ENCODE measurements at places on chromosomes 4 and X.

DNA sequence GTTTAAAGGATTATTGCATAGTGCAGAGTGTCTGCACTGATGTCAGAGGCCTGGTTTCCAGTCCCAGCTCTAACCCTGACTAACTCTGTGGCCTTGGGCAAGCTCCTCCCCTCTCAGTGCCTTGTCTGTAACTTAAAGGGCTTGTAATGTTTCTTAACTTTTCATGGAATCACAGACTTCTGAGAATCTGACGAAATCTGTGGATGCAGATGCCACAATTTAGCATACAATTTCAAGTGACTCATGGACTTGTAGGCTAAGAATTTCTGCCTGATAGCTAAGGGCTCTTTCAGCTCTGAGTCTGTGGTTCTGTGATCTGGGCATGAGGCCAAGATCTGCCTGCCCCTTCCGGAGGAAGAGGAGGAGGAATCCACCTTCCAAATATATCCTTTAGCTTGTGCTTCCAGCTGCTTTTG, 236.9 kb downstream of the AR start:
- DNase-seq: peak; percentile 96
- H3K27me3 ChIP-seq: no peaks in the 10 kb centered on the region
- H3K27ac ChIP-seq: peak overlapping the region; percentile 90
- no peak overlapping the region for H3K4me3 ChIP-seq
- no peaks in the 10 kb centered on the region for H3K36me3 ChIP-seq

DNA sequence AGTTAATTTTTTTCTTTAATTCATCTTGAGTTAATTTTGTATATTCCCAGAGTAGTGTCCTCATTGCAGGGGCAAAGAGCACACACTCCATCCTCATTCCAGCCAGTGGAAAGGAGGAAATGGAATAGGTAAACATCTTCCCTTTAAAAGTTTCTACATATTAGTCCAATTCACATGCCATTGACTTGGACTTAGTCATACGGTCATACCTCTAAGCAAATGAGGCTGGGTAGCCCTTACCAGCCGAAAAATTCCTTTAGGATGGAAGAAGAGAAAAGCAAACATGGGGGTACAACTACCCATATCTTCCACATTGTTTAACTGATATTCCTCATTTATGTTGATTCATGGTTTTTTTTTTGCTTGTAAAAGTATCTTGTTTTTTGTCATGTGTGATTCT, 37.4 kb upstream of the NDP start:
- no peaks in the 10 kb centered on the region for H3K4me1 ChIP-seq
- no peak overlapping the region for H3K4me3 ChIP-seq
- no peak overlapping the region for H3K27ac ChIP-seq
- H3K36me3 ChIP-seq: no peaks in the 10 kb centered on the region
- no peak for DNase-seq

DNA sequence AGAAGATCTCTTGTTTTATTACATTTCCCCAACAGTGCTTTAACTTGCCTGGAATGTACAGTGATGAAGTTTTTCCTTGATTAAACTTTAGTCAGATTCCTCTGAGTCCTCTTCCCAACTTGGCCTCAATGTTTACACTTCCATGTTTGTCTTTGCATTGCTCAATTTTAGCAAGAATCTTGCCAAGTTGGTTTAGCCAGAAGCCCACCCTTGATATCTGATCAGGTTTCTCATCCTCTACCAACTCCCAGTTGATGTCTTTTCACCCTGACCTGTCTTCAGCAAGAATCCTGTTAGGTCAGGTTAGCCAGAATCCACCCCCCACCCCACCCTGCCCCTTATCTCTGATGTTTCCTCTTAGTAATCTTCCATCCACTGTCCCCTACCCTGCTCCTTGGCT, 120.9 kb downstream of the MBNL3 start:
- H3K4me1 ChIP-seq: no peaks in the 10 kb centered on the region
- H3K27ac ChIP-seq: no peak overlapping the region
- H3K4me3 ChIP-seq: no peak overlapping the region
- no peaks in the 10 kb centered on the region for H3K36me3 ChIP-seq
- peaks cover 9% of the 10 kb centered on the region for H3K27me3 ChIP-seq
- peak; percentile 9 for DNase-seq

DNA sequence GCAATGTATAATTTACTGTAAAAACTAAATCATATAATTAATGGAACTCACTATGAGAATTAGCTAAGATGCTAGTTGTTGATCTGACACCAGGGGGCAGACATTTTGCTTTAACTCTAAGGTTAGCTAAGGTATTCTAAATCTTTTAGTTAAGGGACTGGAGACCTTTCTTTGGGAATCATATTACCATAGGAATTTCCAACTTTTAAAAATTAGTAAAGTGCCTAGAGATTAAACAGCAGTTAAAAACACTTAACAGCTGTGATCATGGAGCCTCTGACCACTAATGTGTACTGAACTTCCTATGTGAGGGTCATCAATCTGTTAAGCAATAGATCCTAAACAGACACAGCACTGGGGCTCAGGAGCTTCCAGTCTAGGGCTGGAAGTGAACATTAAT, 226.6 kb downstream of the NSUN7 start:
- no peak overlapping the region for H3K4me3 ChIP-seq
- H3K27ac ChIP-seq: peak overlapping the region; percentile 60
- no peaks in the 10 kb centered on the region for H3K27me3 ChIP-seq
- peaks cover 1% of the 10 kb centered on the region for H3K4me1 ChIP-seq
- DNase-seq: peak; percentile 77

DNA sequence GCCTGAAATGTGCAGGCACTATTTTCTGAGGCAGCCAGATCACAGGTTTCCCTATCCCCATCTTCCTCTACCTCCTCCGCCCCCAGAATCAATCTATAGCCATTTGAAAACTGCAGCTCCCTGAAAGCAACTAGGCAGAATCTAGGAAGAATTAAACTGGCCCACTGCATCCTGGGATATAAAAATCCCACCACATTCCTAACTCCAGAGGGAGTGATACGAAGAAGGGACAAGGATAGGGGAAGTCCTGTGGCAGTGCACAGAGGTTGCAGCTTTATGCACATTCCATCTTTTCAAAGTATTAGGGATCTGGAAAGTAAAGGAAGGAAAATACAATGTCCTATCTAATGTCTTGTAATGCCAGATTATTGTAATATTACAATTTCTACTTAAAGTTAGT, 18.3 kb upstream of the HERC3 start:
- peaks cover 4% of the 10 kb centered on the region for H3K4me1 ChIP-seq
- no peaks in the 10 kb centered on the region for H3K36me3 ChIP-seq
- no peak overlapping the region for H3K27ac ChIP-seq
- peak; percentile 47 for DNase-seq
- no peak overlapping the region for H3K4me3 ChIP-seq

- H3K4me1 ChIP-seq: peaks cover 2% of the 10 kb centered on the region
- no peak overlapping the region for H3K4me3 ChIP-seq
- H3K36me3 ChIP-seq: no peaks in the 10 kb centered on the region
Measured at GRCh38 chr4:145545538-145546174, 64.0 kb downstream of the SMAD1 start.

GRCh38 chr4:10784621-10785020, 100.1 kb upstream of the CLNK start:
- DNase-seq: no peak
- H3K4me3 ChIP-seq: no peak overlapping the region
- H3K36me3 ChIP-seq: no peaks in the 10 kb centered on the region
- no peak overlapping the region for H3K27ac ChIP-seq
- peaks cover 2% of the 10 kb centered on the region for H3K4me1 ChIP-seq

GRCh38 chr4:109209647-109210046, 92.8 kb downstream of the COL25A1 start:
- H3K4me3 ChIP-seq: no peak overlapping the region
- no peaks in the 10 kb centered on the region for H3K4me1 ChIP-seq
- DNase-seq: no peak
- H3K27ac ChIP-seq: no peak overlapping the region
- H3K27me3 ChIP-seq: no peaks in the 10 kb centered on the region

DNA sequence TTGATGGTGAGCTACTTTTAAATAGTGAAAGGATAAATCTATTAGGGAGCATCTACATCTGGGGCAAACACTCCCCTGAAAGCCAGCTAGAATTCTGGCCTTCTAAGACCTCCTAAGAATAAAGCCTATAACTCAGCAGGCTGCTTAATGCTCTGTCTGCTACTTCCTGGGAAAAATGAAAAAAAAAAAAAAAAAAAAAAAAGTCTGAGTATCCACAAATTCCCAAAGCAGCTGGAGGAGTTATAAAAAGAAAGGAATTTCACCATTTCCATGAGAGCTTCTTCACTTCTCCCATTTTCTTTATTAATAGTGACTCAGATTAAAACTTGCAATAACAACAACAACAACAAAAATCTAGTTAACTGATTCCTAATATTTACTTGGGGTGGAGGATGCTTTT, 511.2 kb downstream of the INPP4B start:
- H3K4me3 ChIP-seq: no peak overlapping the region
- DNase-seq: peak; percentile 8
- H3K36me3 ChIP-seq: no peaks in the 10 kb centered on the region
- no peak overlapping the region for H3K27ac ChIP-seq
- no peaks in the 10 kb centered on the region for H3K27me3 ChIP-seq

GRCh38 chr4:92182736-92183407, 120.9 kb upstream of the GRID2 start:
- no peaks in the 10 kb centered on the region for H3K4me1 ChIP-seq
- no peak overlapping the region for H3K27ac ChIP-seq
- DNase-seq: no peak
- no peak overlapping the region for H3K4me3 ChIP-seq
- H3K36me3 ChIP-seq: no peaks in the 10 kb centered on the region
- no peaks in the 10 kb centered on the region for H3K27me3 ChIP-seq

DNA sequence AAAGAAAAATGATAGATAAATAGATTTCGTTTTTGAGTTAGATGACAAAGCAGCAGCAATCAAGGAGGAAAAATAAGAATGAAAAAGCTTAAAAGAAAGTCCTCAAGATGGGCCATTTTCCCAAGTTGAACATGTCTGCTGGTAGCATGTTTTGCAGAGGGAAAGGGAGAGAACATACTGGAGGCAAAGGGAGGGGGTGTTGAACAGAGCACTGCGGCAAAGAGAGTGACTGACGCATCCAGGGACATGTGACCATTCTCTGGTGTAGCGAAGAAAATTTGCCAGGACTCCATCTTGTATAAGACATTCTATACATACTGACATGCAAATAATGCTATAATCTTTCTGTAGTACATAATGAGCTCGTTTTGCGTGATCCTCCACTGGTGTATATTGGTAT, 1.2 kb downstream of the LINC00632 start:
- DNase-seq: peak; percentile 68
- H3K4me1 ChIP-seq: peaks cover 1% of the 10 kb centered on the region
- H3K27ac ChIP-seq: no peak overlapping the region

DNA sequence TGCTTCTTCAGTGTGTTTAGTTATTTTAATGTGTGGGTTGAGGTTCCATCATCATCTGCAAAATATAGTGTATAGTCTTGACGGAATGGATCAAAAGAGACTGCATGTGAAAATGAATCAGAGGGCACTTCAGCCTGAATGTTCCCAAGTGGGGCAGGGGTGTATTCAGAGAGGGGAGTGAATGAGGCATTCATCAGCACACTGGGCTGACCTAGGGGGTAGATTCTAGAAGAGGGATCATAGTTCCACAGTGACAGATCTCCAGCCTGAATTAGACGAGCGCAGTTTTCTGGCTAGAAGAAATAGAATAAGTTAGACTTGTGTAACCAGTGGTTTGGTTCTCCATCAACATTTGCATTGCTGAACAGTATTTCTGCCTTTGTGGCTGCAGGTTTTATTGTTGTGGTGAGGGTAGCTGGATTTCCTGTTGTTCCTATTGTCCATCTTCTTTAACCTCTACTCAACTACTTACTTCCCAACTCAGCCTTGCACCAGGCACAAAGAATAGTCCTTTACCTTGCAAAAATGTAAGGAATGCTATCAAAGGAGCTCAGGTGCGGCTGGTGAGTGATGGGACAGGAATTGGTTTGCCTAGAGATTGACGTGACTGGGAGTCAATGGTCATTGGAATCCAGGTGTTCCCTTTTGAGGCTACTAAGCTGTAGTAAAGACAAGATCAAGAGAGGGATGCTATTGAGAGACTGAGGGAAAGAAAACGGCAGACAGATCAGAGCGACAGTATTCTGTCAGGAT, 50.9 kb downstream of the NAP1L5 start:
- H3K27ac ChIP-seq: no peak overlapping the region
- no peak overlapping the region for H3K4me3 ChIP-seq
- H3K27me3 ChIP-seq: no peaks in the 10 kb centered on the region
- H3K4me1 ChIP-seq: no peaks in the 10 kb centered on the region
- DNase-seq: no peak
- H3K36me3 ChIP-seq: no peaks in the 10 kb centered on the region

DNA sequence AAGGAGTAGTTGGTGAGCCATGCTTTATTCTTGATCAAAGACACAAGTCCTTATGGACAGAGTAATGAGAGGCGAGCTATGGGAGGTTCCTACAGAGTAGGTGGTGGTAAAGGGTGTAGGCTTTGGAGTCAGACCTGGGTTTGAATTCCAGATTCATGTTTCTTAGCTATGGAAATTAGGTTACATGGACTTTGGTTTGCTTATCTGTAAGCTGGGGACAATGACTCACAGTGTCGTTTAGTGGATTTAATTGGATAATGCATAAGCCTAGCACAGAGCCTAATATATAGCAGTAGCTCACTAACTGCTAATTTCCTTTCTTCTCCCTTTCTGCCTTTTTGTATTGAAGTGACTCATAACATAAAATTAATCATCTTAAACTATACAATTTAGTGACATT, 5.0 kb upstream of the TRPC5 start:
- H3K27me3 ChIP-seq: peaks cover 13% of the 10 kb centered on the region
- no peak overlapping the region for H3K27ac ChIP-seq
- no peaks in the 10 kb centered on the region for H3K4me1 ChIP-seq
- no peak for DNase-seq
- H3K4me3 ChIP-seq: no peak overlapping the region

DNA sequence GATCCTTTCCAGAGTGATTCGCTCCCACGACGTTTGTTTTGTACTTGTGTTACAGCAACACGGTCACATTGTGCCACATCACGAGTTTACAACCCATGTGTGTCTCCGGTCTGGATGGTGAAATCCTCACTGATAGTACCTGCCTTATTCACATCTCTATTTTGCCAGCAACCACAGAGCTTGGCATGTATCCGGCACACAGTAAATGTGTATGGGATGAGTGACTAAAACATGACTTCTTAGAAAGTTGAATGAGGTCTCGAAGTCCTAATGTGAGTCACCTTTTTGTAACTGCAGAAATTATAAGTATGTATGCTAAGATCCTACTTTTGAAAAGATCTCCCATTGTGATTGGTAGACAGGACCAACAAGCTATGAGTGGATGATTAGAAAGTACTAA, 7.5 kb downstream of the STOX2 start:
- H3K4me1 ChIP-seq: no peaks in the 10 kb centered on the region
- H3K27me3 ChIP-seq: peaks cover 27% of the 10 kb centered on the region
- no peak for DNase-seq
- no peak overlapping the region for H3K27ac ChIP-seq
- no peak overlapping the region for H3K4me3 ChIP-seq

- no peak for DNase-seq
- H3K4me3 ChIP-seq: no peak overlapping the region
- peaks cover 4% of the 10 kb centered on the region for H3K4me1 ChIP-seq
Measured at GRCh38 chr4:73525611-73526010, 44.1 kb downstream of the AFM start.

Data from mesenchymal stem cell (in vitro differentiated cells and primary cell).